ENCODE measurements at places on chromosomes 2 and 18.

DNA sequence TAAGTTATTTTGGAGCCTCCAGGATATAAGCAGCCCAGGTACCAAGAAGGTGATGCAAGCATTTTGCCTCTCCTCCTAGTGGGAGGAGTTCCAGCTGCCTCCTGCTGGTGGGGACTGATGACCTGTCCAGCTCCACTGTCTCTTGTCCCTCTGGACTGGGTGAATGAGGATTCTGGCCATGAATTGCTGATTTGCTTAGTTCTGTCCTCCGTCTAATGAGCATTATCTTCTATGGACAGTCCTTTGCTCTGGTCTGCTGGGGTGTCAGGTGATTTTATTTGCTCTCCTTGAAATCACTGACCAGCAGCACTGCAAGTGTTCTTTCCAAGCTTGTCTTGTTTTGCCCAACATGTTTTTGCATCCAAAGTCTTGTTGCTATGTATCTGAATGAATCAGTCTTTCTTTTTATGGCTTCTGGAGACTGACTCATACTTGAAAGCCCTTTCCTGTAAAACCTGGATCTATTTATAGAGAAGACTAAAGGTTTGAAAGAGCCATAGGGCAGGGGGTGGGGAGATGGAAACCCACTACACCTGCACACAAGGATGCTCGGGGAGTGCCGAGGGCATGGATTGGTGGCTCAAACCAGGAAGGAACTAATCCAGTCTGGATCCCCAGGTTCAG is 40.5 kb upstream of the EFHD1 start:
- peak; percentile 93 for DNase-seq

GRCh38 chr2:30737326-30737610 is 70.0 kb downstream of the CAPN13 start:
- no peak for DNase-seq

GRCh38 chr18:48814490-48815178 is 136.1 kb downstream of the SMAD7 start:
- no peak for DNase-seq

GRCh38 chr2:70161069-70161534 is 29.7 kb downstream of the C2orf42 start:
- peak; percentile 61 for DNase-seq

GRCh38 chr2:10329880-10330699 is 27.4 kb downstream of the HPCAL1 start:
- DNase-seq, result peak; percentile 48

- peak; percentile 9 for DNase-seq
Observed at GRCh38 chr2:74625658-74626425, 22.3 kb downstream of the M1AP start.

- no peak for DNase-seq
Observed at GRCh38 chr18:41266616-41267015, 688.4 kb upstream of the PIK3C3 start.

DNA sequence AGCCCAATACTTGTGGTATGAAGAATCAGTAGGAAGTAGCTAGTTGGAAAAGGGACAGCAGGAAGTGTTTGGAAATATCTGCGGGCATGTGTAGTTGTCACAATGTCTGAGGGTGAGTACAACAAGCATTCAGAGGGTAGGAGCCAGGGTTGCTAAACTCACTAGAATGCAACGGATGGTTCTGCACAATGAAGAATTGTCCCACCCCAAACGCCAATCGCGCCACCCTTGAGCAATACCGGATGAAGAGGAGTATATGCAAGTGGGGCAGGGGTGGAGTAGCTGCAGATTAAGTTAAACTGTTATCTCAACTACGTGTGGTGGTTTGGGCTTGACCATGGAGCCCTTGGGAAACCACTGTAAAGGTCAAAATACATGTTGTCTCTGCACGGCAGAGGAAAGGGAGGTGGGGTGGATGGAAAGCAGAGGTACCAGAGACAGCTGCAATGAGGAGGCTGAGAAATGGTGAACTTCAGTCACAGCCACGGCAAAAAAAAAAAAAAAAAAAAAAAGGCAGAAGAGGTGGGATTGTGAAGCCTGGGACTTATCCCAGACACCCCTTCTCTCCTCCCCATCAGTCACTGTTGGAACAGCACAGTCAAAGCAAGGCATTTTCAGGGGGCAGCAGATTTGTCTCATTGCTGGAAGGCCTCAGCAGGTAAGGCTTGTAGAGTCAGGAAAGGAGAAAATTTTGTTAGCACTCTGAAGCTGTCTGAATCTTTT is 5.2 kb downstream of the CCL20 start:
- DNase-seq, result peak; percentile 63

DNA sequence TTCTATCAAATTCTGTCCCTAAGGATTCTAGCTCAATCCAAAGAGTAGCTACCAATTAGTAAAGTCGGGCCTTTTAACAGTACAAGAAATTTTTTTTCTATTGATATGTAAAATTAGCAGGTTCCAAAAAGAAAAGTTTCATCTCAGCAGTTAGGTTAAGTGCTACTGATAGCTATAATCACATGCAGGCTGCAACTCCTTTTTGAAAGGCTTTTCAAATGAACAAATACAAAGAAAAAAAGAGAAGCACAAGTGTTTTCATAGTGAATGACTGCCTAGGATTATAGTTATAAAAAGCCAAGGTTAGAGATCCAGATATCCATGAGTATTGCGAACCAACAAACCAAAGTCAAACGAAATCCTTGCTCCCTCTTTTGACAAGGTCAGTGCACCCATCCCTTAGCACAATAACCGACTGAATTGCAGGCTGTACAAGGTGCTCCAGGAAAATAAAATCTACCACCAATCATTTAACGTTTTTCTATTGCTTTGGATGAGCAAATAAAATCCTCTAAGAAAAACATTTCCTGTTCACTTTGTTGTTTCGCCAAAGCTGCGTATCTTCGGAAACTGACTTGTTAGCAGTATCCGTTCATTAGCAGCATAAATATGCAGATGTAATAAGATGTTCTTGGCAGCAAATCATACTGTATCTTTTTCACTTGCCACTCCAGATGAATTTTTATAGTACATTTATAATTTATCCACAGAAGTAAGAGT is 100.2 kb downstream of the SRBD1 start:
- no peak for DNase-seq

DNA sequence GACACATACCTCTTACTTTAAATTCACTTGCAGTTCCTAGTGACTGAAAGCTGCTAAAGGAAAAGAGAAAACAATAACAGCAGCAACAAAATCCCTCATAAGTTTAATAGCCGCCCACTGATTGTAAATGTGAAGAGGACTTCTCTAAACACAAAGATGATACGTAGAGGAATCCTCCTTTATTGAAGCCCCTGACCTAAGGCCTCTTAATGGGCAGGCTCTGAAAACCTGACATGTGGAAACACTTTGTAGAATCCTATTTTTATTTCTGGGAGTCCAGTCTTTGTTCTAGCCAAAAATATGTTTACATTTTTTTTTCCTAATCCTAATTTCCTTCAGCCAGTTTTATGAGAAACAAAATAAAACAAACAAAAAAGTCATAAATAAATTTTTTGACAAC is 1277.7 kb upstream of the CELF4 start:
- no peak for DNase-seq

GRCh38 chr2:204583773-204584172 is 38.5 kb downstream of the PARD3B start:
- DNase-seq, result no peak
